ENCODE measurements at places on chromosomes 5 and 9.
A peak's percentile ranks its signal among the peaks of the same experiment; 100 is the strongest.

DNA sequence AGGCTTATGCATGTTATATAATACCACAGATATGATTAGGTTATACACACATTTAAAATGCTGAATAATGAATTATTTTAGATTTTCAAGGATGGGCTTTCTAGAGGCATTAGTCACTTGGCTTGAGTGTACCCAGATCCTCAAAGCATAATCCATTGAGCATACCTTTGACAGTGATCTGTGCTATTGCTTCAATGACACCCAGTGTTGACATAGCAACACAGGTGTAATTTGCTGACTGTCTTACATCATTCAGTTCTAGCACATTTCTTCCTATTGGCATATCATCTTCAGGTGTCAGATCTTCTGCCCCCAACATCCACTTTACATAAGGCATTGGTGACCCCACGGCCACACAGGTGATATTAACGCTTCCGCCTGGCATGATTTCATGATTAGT is 721.5 kb upstream of the DMAC1 start:
- no peak for DNase-seq

GRCh38 chr9:113143432-113144227 is 7.2 kb upstream of the SLC31A2 start:
- no peak for DNase-seq

GRCh38 chr9:36985769-36986467 is 48.1 kb downstream of the PAX5 start:
- no peak for DNase-seq

GRCh38 chr5:6825678-6826244 is 112.5 kb downstream of the TENT4A start:
- no peak for DNase-seq

GRCh38 chr9:5586391-5586802 is 42.5 kb upstream of the RIC1 start:
- peak; percentile 59 for DNase-seq

- DNase-seq, result no peak
Measured at GRCh38 chr5:135989686-135990085, 34.9 kb upstream of the LECT2 start.

Data from BJ (cell line).